ENCODE measurements at places on chromosomes 2 and 18.

GRCh38 chr2:122516775-122517174 lies 761.3 kb downstream of the TSN start:
- no peak for DNase-seq

GRCh38 chr18:41887100-41887499 lies 67.9 kb upstream of the PIK3C3 start:
- no peak for DNase-seq

GRCh38 chr18:25737710-25738311 lies 352.6 kb downstream of the SS18 start:
- no peak for DNase-seq

- DNase-seq, result no peak
Observed at GRCh38 chr18:64712035-64712434, 563.1 kb upstream of the LINC00305 start.

- DNase-seq, result no peak
Observed at GRCh38 chr2:120052597-120052996, 39.7 kb downstream of the EPB41L5 start.

- no peak for DNase-seq
Observed at GRCh38 chr2:185780890-185781289, 42.3 kb downstream of the FSIP2 start.

DNA sequence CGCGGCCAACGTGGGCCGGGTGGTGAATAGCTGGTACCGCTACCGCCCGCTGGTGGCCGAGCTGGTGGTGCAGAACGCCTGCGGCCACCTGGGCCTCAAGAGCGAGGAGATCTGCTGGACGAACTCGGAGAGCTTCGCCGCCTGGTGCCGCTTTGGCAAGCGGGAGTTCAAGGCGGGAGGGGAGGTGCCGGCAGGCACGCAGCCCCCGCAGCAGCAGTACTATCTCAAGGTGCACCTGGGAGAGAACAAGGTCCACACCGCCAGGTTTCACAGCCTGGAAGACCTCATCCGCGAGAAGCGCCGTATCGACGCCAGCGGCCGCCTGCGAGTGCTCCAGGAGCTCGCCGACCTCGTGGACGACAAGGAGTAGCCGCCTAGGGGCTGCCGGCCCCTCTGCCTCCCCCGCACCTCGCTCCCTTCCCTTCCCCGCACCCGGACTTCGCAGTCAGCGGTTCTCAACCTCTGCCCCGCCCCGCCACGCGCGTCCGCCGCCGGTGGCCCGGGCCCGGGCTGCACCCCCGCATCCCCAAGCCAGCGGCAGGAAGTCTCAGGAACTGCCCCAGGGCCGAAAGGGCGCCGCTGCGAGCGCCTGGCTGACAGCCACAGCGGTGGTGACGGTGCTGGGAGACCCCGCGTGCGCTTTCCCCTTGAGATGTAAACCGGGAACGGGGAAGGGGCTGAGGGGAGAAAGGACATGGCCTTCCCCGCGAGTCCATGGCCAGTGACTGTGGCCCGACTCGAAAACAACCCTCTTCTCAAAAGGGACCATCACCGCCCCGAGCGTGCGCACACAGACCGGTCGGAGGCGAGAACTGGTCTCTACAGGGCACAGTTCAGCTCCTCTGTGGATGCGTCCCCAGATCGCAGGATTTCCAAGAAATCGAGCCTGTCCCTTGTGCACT lies 2.2 kb downstream of the LRATD1 start:
- peak; percentile 7 for DNase-seq

DNA sequence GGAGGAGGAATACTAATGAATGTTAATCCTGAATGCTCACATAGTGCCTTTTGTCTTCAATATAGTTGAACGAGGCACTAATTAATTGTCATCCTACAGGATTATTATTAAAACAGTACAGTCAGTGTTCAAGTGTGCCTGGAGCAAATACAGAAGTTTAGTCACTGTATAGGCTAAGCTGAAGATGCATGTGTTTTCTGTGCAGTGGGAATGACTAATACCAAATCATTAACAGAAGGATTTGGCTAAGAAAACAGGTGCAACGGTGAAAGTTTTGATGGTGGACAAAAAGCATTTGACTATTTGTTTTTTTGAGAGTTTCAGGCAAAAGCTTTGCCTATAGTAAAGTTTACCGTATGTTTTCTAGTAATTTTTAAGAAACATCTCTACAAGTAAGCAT lies 62.8 kb downstream of the DCC start:
- DNase-seq, result no peak

- no peak for DNase-seq
Observed at GRCh38 chr18:8526332-8526731, 82.9 kb upstream of the RAB12 start.

DNA sequence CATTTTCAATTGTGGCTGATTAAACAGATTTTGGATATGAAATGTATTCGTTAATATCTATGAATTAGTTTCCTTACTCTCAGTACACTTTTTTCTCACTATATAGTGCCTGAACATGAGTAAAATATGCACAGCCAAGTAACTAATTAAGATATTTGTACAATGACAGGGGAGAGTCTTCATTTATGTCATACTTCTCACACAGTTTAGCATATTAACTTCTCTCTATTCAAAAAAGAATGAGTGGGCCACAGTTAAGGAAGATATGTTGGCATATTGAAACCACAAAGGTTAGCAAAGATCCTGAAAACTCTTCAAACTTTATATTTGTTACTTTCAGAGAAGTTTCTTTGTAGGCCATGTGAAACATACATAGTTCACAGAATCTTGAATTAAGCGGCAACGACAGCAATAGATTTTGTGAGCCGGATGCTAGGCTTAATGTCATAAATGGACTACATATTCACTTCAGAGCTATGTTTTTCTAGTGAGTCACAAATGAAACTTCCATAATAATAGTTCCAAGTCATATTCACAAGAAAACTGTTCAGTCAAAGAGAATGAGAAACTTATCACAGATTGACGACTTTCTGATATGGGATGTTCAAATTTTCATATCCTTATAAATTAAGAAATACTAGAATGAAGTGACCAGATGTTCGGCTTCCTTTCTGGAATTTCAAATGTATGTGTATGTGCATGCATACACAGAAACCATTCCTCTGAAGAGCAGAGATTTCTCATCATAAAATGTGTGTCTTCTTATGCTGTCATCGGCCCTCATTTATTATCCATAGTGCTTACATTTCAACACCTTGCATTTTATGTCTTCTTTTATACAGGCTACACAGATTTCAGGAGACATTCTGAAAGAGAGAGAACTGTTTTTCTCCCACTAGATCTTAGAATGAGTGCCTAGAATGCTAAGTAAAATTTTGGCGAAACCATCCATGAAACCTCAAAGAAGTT lies 584.0 kb downstream of the SATB2 start:
- no peak for DNase-seq

- no peak for DNase-seq
Observed at GRCh38 chr2:1717113-1717512, 27.2 kb downstream of the PXDN start.

DNA sequence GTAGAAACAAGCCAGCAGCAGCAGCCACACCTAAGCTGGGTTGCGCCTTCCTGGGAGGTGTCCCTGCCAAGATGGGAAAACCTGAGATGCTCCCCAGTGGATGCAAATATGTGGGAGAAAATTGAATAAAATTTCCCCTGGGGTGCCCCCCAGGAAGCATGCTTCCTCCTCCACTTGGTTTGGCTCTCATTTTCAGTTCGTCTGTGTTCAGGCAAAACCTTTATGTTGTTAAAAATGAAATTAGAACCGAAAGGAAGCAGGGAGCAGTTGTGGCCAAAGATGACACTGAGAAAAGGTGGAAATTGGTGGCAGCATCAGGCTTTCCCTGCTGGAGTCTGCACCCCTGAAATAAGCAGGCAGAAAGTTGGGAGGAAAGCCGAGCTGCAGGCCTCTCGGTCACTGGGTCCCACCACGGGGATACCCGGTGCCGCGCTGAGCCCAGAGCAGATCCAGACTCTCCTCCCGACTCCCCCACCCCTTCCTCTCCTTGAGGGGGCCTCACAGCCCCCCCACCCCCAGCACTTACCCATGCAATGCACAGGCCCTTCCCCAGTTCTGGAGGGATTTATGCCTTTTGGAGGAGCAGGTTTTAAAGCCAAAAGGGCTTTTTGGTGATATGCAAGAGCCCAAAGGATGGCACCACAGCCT lies 267.7 kb upstream of the SPRED2 start:
- DNase-seq, result no peak

GRCh38 chr2:232674491-232674890 lies 22.6 kb upstream of the GIGYF2 start:
- no peak for DNase-seq

DNA sequence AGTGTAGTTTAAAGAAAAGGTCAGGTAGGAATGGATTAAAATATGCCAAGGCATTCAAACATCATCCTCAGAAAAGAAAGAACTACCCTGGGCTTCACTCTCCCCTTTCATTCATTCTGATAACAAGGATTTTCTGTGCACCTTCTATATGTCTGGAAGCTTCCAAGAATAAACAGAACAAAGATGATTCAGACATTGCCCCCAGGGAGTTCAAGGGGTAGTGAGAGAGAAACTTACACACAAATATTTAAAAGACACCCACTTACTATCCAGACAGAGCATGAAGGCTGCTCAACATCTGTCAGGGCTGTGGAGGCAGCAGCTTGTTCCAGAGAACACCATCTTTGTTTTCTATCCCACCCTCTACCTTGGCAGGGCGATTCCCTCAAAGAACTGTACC lies 140.5 kb downstream of the ALK start:
- DNase-seq, result no peak

DNA sequence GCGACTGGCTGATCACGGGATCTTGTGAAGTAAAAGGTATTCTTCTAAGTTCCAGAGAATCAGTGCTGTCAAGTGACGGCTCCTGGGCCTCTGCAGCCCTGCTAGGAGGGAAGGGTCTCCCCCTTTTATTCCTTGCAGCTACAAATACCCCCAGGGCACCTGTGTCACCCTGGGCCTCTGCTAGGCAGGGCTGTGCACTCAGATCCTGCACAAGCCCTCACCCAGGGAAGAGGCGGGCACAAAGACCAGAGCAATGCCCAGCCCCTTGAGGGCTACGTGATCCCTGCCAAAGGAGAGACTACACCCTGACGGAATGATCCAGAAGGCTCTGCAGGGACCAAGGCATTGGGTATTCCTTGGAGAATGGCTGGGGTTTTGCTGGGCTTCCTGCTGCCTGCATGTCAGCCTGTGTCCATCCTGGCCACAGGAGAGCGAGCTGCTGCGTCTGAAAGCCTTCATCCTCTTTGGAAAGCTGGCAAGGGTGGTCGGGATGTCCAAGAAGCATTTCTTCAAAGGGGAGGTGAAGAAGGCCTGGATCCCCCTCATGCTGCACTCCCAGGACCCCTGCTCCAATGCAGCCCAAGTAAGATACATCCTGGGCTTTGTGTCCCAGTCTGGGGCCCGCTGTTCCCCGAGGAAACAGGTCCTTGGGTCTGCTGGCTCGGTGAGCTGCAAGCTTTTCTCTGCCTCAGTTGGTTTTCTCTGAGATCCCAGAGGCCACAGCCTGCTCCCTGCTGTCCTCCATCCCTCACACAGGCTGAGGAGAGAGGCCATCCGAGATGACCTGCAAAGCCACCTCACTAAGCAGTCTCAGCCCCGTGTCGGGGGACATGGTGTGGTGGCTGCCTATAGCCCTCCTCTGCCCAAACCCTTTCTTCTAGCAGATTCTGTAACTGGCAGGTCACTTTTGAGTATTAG lies 24.9 kb downstream of the HJURP start:
- no peak for DNase-seq

- DNase-seq, result no peak
Observed at GRCh38 chr2:25339211-25339674, 2.5 kb downstream of the DNMT3A start.

GRCh38 chr2:222447131-222447530 lies 22.8 kb downstream of the SGPP2 start:
- DNase-seq, result no peak

DNA sequence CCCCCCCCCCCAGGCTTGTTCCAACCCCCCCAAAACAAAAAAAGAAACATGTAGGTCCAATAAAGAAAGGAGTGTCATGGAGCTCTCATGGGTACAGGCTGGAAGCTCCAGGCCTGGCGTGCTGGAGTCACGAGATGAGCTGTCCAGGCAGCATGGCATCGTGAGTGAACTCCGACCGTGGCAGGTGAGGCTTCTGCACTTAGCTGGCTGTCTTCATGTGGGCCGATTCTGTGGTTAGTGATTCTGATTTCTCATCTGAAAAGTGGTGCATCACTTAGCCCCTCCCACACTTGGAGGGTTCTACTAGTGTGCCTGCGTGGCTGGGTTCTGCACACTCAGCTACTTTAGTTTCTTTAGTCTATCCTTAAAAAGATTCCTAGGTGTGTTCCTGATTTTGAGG lies 126.4 kb upstream of the MGAT5 start:
- DNase-seq, result peak; percentile 52

DNA sequence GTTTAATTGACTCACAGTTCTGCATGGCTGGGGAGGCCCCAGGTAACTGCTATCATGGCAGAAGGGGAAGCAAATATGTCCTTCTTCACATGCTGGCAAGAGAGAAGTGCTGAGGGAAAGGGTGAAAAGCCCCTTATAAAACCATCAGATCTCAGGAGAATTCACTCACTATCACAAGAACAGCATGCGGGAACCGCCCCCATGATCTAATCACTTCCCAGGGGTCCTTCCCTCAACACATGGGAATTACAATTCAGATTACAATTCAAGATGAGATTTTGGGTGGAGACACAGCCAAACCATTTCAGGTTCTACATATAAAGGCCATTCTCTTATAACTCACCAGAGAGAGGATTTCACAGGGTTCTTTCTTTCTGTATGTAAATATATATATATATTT lies 62.9 kb downstream of the VRK2 start:
- DNase-seq, result no peak

GRCh38 chr18:46160050-46160798 lies 56.0 kb downstream of the HAUS1 start:
- no peak for DNase-seq

DNA sequence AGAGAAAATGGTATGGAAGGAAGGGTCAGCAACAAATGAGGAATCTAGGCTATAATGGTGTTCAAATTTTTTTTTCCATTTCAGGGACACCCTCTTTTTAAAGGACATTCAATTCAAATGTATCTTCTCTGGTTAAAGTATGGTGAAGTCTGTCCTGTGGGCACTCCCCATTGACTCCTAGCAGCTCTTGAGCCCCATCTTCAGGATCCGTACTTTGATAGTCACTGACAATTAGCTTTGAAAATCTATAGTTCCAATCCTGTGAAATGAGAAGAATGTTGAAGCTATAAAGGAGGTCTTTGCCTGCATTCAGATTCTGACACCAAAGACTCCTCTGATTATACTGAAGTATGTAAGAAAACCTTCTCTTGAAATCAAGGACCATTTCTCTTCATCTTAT lies 43.3 kb downstream of the KCNH7 start:
- DNase-seq, result no peak

DNA sequence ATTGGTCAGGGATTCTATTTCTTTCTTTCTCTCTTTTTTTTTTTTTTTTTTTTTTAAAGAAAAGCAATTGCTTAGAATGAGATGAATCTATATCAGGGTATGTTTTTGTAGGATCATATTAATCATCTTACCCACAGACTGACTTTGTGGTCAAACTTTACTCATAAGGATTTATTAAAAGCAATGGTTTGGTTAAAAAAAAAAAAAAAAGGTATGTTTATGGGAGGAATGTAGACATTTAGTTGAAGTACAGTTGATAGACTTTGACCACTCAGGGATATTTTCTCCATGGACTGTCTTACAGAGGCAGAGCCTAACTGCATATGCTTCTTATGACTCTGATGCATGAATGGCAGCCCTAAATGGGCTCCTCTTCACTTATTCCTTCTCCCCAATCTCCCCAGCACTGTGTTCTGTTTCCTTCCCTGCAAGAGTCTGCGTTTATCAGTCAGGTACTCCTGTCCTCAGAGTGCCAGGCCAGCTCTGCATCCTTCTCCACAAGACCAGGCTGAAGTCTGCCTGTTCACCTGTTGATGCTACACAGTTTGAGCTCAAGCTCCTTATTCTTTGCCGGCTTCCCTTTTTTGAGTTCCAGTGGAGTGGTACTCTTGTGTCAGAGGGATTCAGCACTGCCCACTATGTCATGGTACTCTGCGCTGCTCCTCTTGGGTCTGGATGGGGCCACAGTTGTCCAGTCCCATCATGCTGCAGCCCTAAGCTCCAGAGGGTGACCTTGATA lies 24.3 kb downstream of the CRIM1 start:
- no peak for DNase-seq

Measured in stimulated activated CD8-positive, alpha-beta memory T cell treated with anti-CD3 and anti-CD28 coated beads, Interleukin-15, amount 100 ng/mL, for 48 hours (primary cell).